ENCODE measurements at places on chromosomes 4 and X. TPM values are rescaled to one million over a fixed set of nuclear protein-coding genes. Genes with fewer than 3 reads are reported as not detected.

The GPC3 gene
- 5.4 TPM for total RNA-seq

The SH3TC1 gene
- 13.6 TPM for total RNA-seq

The SPANXN3 gene
- not detected for total RNA-seq

The NCBP2L gene
- total RNA-seq = not detected

The BMP3 gene
- not detected for total RNA-seq

The PARM1 gene
- total RNA-seq = 90.7 TPM

The SSX4 gene
- total RNA-seq = not detected

The LDOC1 gene
- 2.9 TPM for total RNA-seq

The OFD1 gene
- total RNA-seq = 10.6 TPM

The GLRA3 gene
- total RNA-seq = not detected

The HSD17B13 gene
- total RNA-seq = 0.08 TPM

The HSFX4 gene
- total RNA-seq = not detected

The NEIL3 gene
- total RNA-seq = 0.11 TPM

The SLC9A6 gene
- total RNA-seq = 15.6 TPM

The CPLX1 gene
- total RNA-seq = 4.8 TPM

The HEPH gene
- 26.2 TPM for total RNA-seq

The RASL11B gene
- total RNA-seq = 8.7 TPM

The GNRHR gene
- total RNA-seq = not detected

The SLC9B2 gene
- total RNA-seq = 2.3 TPM

The S100G gene
- total RNA-seq = not detected

The SPCS3 gene
- total RNA-seq = 91.8 TPM

The PPEF1 gene
- total RNA-seq = 0.58 TPM

The GRIPAP1 gene
- 20.7 TPM for total RNA-seq

The SLITRK4 gene
- total RNA-seq = 0.30 TPM

The IDUA gene
- 9.0 TPM for total RNA-seq

The SCML2 gene
- 1.1 TPM for total RNA-seq

The CXCL9 gene
- total RNA-seq = 0.22 TPM

The COL25A1 gene
- total RNA-seq = 0.77 TPM
